Central memory CD4-positive, alpha-beta T cell (primary cell): ENCODE measurements at places on chromosomes 6 and 20.
A peak's percentile ranks its signal among the peaks of the same experiment; 100 is the strongest.

GRCh38 chr6:86010915-86011786, 368.5 kb upstream of the SYNCRIP start:
- no peak for DNase-seq

DNA sequence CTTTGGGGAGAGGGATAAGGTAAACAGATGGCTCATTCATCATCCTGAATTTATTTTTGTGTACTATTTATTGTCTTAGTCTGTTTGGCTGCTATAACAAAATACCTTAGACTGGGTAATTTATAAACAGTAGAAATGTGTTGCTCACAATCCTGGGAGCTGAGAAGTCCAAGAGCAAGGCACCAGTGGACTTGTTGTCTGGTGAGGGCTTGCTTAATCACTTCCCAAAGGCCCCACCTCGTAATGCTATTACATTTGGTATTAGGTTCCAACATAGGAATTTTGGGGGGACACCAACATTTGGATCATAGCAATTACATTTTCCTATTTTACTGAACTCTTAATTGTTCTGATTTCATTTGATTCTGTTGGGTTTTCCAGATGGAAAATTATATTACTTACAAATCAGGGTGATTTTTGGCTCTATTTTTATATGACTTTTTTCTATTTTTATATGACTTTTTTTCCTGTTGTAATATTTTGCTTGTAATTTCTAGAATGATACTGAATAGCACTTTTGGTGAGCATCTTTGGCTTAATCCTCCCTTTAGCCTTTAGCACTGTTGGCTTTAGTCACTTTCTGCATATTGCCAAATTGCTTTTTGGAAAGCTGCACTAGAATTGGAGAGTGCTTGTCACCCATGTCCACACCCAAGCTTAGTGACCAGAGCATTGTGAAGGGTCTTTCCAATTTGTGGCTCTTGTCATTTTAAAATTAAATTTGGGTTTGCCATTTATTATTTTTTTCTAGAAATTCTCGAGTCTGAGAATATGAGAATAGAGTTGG, 43.7 kb upstream of the TULP4 start:
- no peak for DNase-seq

GRCh38 chr20:22630701-22631100, 46.3 kb upstream of the FOXA2 start:
- no peak for DNase-seq

GRCh38 chr20:50992733-50993457, 30.0 kb downstream of the KCNG1 start:
- peak; percentile 27 for DNase-seq
